Endodermal cell (in vitro differentiated cells): ENCODE measurements at places on chromosomes 4 and X.

- no peak for DNase-seq
These were observed 1354.2 kb downstream of the FSTL5 start for GRCh38 chr4:160809576-160809975.

GRCh38 chr4:41185614-41186592 lies 28.4 kb downstream of the APBB2 start:
- no peak for DNase-seq

DNA sequence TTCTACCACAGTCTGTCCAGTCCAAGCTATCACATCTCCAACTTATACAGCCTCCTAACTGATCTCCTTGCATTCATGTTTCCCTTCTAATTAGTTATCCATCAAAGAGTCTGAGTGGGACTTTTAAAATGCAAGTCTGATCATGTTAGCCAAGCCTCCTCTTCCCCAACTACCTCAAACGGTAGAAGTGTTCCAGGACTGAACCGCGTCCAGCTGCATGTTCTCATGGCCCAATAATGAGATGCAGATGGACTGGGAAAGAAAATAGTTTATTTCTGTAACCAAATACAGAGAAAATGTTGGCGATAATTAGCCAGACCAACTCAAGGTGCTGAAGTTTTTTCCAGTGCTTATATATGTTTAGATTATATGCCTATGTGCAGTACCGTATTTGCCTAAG lies 46.6 kb upstream of the PPP1R2C start:
- no peak for DNase-seq

DNA sequence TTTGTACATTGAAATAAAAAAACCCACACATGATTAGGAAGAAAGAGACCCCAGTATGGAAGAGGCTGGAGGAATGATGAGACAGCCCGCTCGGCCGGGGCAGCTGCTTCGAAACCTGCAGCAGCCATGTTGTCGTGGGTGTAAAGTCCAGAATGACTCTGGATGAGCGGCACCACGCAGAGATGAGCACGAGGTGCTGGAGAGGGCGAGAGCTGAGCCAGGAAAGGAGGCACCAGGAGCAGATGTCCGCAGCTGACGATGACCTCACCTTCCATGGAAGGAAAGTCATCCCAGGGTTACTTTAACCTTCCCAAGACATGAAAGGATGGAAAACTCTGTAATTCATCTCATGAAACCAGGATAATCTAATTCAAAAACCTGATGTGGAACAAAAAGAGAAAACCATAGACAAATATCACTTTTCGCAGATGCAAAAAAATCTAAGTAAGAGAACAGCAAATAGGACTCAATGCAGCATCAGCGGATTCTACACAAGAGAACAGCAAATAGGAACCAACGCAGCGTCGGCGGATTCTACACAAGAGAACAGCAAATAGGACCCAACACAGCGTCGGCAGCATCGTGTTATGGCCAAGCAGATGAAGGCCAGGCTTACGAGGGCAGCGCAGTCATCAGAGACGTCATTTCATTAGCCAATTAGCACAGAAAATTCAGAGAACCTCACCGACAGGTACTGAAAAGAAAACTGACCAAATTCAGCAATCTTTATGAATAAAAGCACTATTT lies 25.9 kb upstream of the SPON2 start:
- DNase-seq, result no peak

- peak; percentile 91 for DNase-seq
These were observed 71.1 kb downstream of the CRMP1 start for GRCh38 chr4:5821665-5822358.

DNA sequence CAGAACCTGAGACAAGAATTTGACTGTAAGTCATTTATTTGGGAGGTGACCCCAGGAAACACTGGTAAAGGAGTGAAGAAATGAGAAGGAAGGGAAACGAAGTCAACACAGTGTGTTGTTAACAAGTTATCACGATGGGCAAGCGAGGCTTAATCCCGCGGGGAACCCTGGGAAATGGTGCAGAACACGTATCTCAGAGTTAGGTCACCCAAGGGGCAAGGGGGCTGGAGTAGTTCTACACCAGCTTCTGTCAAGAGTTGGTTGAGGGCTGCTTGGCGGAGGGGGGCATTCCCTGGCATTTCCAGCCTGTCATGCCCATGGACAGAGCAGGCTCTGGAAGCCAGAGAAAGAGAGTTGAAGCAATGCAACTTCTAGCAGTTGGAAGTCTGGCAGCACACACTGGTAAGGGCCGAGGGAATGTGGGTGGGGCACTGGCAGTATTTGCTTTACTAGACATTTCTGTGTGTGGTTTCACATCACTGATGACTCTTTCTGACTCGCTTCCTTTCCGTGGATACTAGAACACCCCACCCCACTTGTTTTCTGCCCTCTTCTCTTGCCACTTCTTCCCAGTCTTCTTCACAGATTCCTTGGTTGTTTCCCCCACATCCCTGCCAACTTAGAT lies 52.2 kb upstream of the ADGRG2 start:
- no peak for DNase-seq

DNA sequence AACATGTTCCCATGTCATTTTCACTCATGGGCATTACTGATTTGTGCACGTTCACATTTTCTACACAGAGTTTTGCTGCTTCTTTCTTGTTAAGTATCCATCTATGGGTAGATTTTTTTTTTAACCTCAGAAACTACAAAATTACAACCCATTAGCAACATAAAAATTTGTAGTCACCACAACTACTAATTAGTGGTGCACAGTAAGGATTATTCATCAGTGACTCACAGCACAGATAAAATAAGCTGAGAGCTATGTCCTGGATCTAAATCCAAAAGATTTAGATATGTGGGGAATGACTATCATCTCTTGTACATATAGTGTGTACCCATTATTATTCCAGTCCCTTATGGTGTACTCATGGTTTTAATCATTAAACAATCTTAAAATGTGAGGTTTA lies 19.7 kb upstream of the AMELX start:
- DNase-seq, result no peak

- DNase-seq, result no peak
These were observed 795 bp downstream of the DCAF12L1 start for GRCh38 chrX:126551725-126552312.

DNA sequence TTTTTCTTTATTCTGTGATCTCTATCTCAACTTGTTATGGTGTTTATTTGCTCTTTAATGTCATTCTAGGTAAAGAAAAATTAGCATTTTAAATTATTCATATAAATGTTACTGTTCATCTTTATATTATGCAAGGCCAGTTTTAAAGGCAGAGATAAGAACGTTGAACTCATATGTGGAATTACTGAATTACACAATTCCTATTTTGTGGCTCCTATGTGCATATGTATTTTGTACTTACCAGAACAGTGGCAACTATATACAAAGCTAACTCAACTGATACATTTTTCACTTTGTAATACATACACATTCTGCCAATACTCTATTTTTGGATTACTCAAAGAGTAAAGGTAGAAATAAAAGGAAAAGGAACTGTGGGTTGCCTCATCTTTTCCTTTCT lies 533.2 kb upstream of the NR3C2 start:
- DNase-seq, result no peak

- DNase-seq, result no peak
These were observed 813.7 kb downstream of the DMD start for GRCh38 chrX:32397562-32398216.

DNA sequence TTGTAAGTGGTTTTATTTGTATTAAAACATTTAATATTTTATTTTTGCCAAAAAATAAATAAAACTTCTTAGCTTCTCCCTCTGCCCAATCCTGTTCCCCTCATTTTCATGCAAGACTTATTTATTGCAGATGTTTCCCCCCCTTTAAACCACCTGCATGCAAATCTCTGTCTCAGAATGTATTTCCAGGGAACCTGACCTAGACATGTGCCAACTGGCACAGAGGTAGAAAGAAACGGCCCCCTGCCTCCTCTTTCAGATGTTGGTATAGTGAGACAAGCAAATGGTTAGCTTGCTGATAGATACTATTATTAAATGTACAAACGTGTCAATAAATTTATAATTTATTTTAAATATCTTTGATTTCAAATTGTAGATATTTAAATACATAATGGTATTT lies 47.1 kb downstream of the KLF3 start:
- no peak for DNase-seq

GRCh38 chrX:40550066-40550465 lies 30.7 kb upstream of the ATP6AP2 start:
- no peak for DNase-seq

DNA sequence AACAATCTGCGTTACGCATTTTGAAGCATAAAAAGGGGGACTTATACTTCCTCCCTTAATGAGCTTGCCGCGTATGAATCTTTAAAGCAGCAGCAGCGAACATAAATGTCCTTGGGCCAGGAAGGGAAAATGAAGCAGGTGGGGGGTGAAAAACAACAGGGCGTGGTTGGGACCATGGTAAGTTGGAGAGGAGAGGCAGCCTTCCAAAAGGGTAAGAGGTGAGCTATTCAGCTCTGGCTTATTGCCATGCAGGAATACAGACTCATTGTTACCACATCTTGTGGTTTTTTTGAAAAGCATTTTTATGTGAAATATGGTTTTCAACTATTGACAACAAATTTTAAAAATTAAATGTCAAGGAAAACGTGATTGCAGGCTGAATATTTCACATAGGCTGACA lies 710.7 kb upstream of the FAM241A start:
- no peak for DNase-seq

- no peak for DNase-seq
These were observed 46.4 kb downstream of the PTPN13 start for GRCh38 chr4:86640469-86640868.

DNA sequence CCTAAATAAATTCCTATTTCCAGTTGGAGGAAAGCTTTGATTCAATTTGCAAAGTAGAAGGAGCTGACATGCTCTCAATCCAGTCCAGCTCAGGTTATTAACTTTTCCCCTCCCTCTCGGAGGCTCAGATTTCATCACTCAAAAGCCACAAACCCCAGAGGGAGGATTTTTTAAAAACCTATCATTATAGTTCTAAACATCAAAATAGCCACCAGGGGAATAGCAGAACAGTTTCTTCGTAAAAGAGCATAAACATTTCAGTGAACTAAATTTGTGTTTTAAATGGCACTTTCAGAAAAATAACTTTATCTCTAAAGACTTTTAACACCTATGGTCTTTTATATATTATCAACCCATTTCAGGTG lies 8.8 kb downstream of the GPRIN3 start:
- no peak for DNase-seq

- no peak for DNase-seq
These were observed 33.6 kb upstream of the CPLX1 start for GRCh38 chr4:859496-859895.

- no peak for DNase-seq
These were observed 1.9 kb downstream of the DHRSX start for GRCh38 chrX:2498781-2499302.

DNA sequence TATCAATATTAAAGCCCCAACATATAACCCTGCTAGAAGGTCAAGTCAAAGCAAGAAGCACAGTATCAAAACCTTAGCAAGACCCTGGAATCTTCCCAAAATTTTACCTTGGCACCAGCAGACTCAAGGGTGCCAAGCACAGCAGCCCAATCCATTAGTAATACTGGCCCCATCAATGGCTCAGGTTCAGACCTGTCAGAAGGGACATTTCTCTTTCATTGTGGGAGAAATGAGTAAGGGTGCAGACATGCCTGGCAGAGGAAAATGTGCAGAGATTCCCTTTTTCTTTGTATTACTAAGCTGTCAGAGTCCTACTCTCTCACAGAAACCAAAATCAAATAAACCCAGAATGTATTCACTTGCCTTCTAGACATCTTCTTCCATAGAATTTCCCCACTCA lies 203.9 kb downstream of the EVC2 start:
- no peak for DNase-seq

GRCh38 chr4:133148690-133149363 lies at the start of gene PCDH10:
TSS of gene PCDH10 (plus strand) at chr4:133149294. CDS start at chr4:133150141, 847 bp downstream.
- DNase-seq, result peak; percentile 99

GRCh38 chrX:50211510-50211909 lies 6.9 kb downstream of the CCNB3 start:
- peak; percentile 67 for DNase-seq

- peak; percentile 68 for DNase-seq
These were observed 293.1 kb downstream of the TENM3 start for GRCh38 chr4:182536221-182536811.

GRCh38 chr4:56607926-56608325 lies 73.2 kb downstream of the HOPX start:
- DNase-seq, result no peak

- no peak for DNase-seq
These were observed 292.7 kb downstream of the SPOCK3 start for GRCh38 chr4:166941629-166942028.

GRCh38 chr4:21002286-21002685 lies 302.0 kb downstream of the PACRGL start:
- no peak for DNase-seq

DNA sequence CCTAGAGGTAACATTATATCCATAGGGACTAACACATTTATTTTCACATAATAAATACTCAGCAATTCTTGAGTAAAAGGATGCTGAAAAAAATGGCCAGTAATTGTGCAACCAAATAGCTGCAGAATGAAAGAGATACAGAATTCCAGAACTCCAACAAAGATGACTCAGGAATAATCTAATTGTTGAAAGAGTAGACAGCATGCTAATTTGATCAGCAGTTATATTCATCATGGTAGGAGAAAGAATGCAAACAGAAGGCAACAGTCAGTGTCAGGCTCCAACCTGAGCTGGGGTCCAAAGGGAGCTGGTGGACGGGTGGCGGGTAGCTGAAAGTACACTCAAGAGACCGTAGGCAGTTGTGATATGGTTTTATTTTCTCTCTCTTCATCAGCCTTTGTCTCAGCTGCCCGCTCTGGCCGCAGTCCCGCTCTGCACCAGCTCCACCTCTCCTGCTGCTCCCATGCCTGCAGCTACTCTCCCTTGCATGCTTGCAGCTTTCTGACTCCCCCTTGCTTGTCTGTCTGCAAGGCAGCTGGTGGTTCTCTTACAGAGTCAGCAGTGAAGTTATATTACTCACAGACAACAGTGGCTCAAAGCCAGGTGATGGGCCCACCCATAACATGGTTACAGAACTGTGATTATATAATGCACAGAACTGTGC lies 1150.1 kb downstream of the STIM2 start:
- no peak for DNase-seq

- DNase-seq, result peak; percentile 63
These were observed 2.6 kb upstream of the SLC6A8 start for GRCh38 chrX:153685156-153685536.

- DNase-seq, result peak; percentile 42
These were observed 117.3 kb upstream of the PPP3CA start for GRCh38 chr4:101464596-101464995.

- no peak for DNase-seq
These were observed 25.6 kb upstream of the GPR78 start for GRCh38 chr4:8554555-8555100.

DNA sequence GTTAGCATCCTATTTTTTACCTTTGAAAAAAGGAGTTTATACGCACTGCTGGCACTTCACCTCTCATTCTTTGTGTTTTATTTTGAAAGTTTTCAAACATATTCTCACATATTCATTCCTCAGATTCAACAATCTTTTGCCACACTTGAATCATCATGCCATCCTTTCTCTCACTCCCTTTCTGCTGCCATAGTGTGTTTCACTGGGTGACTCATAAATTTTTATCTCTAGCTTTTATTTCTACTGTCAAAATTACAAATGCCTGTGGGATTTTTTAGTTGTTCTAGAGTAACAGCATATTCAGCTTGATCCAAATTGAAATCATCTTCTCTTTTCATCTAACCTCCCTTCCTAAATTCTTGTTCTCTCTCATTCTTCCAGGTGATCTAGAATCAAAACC lies 28.0 kb downstream of the MFSD8 start:
- no peak for DNase-seq

GRCh38 chr4:48129307-48130014 lies 4.6 kb downstream of the TXK start:
- peak; percentile 54 for DNase-seq
